ENCODE measurements at places on chromosomes 3 and 15.

DNA sequence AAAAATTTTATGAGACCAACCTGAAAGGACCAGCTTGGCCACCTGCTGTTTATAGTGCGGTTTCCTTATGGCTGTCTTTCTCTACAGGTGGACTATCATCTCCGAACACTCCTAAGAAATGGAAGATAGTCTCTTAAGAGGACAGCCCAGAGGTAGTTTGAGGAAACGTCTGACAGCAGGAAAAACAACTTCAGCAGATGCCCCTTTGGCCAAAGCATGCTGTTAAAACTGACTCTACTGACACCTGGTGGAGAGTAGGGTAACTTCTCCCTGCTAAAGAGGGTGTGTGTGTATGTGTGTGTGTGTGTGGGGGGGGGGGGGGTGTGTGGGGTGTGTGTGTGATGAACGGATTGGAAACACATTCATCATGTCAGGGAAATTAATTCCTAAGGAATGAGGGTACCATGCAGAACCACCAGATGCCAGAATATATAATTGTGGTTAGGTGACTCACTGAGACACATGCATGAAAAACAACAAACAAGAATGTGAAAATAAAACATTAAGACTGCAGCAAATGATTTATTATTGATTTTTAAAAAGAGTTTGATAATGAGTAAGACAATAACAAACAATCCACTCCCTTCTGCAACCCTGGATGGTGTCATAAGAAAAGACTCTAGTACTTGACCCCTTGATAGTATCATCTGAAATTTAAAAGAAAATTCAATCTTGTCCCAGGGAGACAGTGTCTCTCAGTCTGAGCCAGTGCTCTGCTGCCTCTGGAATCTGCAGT is 256.5 kb downstream of the THRB start:
- DNase-seq = peak; percentile 32

DNA sequence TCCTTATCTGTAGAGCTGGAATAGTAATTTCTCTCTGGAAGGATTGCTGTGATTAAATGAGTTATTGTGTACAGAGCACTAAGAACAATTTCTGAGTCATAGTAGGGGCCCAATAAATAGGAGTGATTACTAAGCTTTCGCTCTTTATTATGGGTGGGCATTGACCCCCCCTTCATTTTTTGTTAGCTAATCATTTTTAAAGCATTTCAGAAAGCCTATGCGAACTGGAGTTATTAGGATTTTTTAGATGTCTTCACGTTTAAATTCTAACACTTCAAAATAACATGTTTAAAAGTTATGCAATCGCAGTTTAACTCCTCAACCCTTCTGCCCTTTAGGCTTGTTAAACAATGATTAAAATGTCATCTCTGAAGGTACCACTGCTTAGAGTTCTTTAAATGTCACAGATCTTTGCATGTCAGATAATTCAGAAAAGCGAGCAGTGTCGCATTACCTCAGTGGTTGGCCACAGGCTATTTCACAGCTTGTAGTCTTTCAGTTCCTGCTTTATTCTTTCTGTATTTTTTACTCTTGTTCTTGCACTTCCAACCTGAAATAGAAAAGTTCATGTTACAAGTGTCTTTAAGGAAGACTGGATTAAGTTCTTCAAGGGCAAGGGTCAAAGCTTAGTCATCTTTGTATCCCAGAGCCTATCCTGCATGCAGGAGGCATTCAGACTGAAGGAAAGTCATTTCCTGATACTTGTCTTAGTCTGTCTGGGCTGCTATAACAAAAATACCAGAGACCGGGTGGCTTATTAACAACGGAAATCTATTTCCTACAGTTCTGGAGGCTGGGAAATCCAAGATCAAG is 102.9 kb downstream of the FNDC3B start:
- DNase-seq = no peak

DNA sequence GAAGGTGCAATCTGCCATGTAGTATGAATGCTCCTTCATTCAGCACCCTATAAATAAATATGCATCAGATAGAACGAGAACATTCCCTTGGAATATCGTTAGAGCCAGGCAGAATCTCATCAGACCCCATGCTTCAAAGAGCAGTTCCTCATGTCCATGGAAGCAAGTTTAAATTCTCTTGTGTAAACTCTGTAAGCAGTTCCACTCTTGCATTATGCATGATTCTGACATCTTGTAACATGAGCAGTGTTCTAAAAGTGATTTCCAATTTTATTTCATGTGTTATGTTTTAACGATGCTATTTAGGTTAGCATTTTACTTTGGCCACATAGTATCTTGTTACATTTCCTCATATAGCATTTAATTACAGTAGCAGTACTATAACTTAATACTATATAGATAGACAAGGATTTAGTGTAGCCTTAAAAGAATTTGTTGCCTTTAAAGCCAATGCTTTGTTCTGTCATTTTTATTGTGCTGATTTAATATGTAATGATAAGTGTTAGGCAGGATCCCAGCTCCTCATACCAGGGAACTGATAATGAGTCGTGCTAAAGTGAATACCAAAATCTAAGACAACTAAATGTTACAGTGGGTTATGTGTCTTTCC is 161.2 kb upstream of the NECTIN3 start:
- no peak for DNase-seq

- no peak for DNase-seq
Measured at GRCh38 chr15:29740692-29741311, 81.5 kb downstream of the TJP1 start.

DNA sequence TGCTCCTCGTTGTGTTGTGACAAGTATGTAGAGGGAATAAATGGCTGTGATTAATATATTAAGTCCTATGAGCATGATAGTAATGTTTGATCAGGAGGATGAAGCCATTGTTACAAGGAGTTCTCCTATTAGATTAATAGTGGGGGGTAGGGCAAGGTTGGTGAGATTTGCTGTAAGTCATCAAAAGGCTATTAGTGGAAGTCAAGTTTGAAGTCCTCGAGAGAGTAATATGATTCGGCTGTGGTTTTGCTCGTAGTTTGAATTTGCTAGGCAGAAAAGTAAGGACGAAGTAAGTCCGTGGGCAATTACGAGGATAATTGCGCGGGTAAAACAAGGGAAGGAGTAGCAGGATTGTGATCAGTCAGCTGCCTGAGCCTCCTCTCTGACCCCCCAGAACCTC is 26.0 kb upstream of the BUB1B start:
- no peak for DNase-seq

DNA sequence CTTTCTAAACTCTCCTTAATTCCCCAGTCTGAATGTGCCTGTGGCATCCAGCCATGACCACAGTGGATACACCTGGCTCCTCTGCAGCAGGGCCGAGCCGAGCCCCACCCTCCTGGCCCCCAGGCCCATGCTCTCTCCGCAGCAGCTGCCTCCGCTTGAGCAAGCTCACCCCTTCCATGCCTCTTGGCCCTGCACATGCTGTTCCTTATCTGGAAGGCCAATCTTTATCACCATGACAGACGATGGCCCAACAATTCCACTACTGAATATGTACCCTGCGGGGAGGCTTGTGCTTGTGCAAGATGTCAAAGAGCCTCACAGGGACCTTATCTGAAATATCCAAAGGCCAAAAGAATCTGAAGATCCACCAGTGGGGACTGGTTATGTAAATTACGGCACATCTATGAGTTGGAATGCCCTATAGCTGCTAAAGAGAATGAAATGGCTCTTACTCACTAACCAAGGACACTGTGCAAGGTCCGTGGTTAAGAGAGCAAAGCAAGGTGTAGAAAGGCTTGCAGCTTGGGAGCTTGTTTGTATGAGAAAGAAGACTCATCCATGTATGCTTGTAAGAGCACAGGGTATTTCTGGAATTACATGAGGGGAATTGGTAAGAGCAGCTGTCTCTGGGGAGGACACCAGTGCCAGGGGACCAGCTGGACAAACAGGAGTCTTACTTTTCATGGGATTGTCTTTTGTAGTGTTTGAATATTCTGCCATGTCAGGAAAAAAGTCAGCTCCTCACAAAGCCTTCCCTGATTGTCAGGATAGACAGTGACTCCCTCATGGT is 55.2 kb downstream of the WNT7A start:
- no peak for DNase-seq

DNA sequence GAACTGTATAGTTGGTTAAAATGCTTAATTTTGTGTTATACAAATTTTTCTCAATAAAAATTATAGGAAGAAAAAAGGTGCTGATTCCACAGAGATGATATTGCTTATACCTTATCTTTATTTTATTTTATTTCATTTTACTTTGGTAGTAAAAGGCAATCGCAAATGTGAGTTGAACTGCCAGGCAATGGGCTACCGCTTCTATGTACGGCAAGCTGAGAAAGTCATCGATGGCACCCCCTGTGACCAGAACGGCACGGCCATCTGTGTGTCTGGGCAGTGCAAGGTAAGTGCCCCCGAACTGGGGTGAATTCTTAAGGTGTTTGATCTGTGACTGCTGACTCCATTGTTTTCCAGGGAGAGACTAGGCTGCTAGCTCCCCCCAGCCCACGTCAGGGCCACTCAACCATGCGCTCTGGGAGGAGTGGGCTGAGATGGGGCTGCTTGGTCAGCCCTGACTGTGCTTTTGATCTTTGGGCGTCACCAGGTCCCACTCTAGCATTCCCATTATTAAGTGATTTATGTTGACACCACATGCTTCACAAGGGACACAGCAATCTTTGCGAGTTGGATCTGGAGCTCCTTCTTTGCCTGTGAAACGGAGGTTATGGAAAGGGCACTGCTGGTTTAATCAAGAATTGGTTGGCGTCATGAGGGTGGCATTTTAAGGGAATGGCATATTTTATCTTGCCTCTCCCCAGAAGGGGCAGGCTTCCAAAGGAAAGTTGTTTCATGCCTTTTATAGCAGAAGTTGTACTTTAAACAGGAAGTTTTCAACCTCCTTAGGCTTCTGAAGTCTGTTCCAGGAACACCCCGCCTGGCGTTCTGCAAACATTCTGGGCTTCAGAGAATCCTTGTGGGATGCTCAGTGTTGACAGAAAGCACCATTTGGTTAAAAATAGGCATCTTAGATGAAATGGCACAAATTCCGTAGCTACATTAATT is 296.5 kb downstream of the THSD4 start:
- no peak for DNase-seq

- no peak for DNase-seq
Measured at GRCh38 chr3:119834754-119835370, 53.0 kb downstream of the NR1I2 start.

DNA sequence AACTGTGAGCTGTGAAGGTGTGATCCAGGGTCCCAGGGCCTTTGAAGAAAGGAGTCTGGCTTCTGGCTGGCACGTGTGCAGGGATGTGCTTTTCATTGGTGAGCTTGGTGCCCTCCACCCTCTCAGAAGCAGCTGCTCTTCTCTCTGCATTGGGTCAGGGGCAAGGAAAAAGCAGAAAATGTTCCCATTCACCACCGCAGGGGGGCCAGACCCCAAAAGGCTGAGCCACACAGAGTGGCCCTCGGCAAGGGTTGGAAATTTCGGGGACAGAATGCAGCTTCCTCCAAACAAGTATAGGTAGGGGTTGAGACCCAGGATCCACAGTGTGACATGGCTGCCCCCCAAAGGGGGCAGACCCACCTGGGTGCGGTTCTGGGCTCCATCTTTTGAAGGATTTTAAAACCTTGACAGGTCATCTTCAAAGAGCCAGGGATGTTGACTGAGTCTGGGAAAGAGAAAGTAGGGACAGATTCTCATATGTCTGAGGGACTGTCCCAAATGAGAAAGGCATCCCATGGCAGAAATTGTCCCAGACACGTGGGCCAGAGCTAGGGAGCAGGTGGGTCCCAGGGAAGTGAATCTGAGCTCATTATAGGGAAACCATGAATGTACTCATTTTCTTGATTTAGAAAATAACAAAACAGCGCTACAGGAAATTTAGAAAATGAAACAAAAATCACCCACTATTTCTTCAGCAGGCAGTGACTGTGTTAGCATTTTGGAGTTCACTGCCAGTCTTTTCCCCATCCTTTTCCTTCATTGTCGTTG is 2.7 kb downstream of the CSK start:
- no peak for DNase-seq

DNA sequence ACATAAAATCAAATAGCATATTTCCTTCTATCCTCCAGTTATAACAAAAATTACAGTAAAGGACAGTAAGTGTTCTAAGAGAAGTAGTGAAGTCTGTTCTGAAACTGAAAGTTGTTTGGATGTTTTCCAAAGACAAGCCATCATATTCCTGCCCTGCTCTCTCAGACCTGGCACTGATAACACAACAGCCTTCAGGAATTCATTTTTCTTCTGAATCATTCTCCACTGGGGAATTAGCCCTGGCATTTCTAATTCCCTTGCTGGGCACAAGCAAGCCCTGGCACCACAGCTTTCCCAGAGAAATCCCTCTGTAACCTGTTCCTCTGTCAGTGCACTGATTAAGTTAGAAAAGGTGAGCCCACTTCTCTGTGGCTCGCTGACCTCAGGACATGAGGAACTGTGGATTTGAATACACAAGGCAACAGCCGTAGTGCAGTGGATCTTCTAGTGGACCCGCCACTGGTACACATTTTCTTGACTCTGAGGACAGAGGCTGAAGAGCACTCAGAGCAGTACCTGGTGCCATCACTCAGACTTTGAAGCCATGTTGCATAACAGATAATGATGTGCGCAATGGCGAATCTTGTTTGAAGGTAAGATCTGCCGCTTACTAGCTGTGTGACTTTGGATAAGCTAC is 61.6 kb downstream of the WWTR1 start:
- no peak for DNase-seq

- no peak for DNase-seq
Measured at GRCh38 chr3:186775999-186776398, 7.4 kb upstream of the EIF4A2 start.

GRCh38 chr3:122572940-122573412 is 4.5 kb upstream of the PARP15 start:
- DNase-seq = peak; percentile 45

- DNase-seq = no peak
Measured at GRCh38 chr3:160806686-160807085, 50.7 kb downstream of the PPM1L start.

- DNase-seq = no peak
Measured at GRCh38 chr3:134659391-134660045, 8.7 kb upstream of the KY start.

- DNase-seq = no peak
Measured at GRCh38 chr15:69548395-69549180, 96.0 kb downstream of the RPLP1 start.

GRCh38 chr3:169260296-169260695 is 403.2 kb downstream of the MECOM start:
- no peak for DNase-seq

GRCh38 chr3:62164196-62164595 is 209.2 kb downstream of the FEZF2 start:
- DNase-seq = no peak

- no peak for DNase-seq
Measured at GRCh38 chr15:34043813-34044212, 4.8 kb upstream of the AVEN start.

GRCh38 chr3:47149339-47149933 is 14.5 kb downstream of the SETD2 start:
- no peak for DNase-seq

DNA sequence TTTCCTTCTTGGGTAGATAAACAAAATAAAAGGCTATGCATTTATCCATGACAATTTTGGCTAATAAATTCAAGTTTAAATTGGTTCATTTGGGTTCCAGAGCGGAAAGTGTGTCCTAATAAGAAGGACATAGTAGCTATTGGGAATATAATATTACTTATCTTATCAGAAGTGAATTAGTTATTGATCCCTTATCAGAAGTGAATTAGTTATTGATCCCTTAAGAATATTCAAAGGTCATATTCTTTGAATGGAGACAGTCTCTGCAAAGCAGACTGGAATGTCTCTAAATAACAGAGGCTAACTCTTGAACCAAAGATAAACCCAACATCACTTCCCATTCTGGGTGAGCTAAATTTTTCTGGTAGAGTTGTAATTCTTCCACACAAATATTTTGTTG is 290.7 kb upstream of the BCHE start:
- DNase-seq = no peak

GRCh38 chr15:84387086-84387485 is 151.5 kb downstream of the GOLGA6L4 start:
- no peak for DNase-seq

GRCh38 chr3:188468196-188468595 is 314.2 kb downstream of the LPP start:
- DNase-seq = no peak
